ENCODE measurements at places on chromosomes 7 and 10.

DNA sequence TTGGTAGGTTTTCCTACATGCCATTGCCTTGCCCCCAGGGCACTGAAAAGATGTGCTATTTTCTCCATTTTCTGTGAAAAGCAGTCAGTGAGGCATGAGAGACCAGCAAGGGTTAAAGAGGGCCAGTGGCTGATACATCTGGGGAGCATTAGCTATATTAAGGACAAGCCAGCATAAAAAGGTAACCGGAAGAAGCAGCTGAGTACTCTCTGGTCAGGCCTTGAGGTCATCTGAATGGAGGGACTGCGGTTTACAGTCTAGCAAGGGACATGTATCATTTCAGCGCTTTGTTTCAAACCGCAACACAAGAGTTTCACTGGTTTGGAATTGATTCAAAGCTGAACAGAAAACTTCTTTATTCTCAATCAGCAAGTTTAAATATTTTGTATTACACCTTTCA, 120.4 kb downstream of the EPDR1 start:
- no peak for DNase-seq

DNA sequence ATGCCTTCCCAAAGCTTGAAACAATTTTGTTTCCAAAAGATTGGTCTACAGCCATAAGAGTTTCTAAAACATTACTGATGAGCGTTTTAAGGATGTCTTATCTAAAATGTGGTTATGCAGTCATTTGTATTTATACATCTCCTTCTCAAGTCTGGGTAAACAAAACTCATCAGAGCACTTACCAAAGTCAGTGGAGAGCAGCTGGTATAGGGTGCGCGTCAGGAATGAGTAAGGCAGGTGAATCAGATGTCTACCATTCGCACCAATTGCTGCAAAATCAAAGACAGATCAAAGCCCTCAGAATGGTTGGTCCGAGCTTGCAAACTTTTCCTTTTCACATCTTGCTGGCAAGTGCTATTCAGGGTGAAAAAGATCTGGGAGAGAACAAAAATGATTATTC, 65.6 kb upstream of the FAM171A1 start:
- no peak for DNase-seq

GRCh38 chr10:5566614-5567013, 41.9 kb downstream of the CALML3 start:
- DNase-seq, result no peak

- no peak for DNase-seq
Observed at GRCh38 chr10:106898446-106898845, 266.1 kb downstream of the SORCS1 start.

GRCh38 chr7:116511552-116512519, 12.3 kb downstream of the CAV2 start:
- peak; percentile 14 for DNase-seq

DNA sequence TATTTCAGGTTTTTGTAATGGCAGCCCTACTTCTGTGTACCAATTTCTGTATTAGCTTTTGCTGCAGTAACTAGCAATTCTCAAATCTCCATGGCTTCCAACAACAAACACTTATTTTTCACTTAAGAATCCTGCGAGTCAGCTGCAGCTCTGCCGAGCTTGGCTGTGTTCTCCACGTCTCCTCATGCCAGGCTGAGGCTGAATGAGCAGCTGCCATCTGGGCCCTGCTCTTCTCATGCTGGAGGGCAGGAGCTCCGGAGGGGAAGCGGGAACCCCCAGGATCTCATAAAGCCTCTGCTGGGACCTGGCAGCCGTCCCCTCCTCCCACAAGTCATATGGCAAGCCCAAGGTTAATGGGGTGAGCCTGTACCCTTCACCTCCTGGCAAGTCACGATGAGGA, 591.1 kb downstream of the SDK1 start:
- no peak for DNase-seq

DNA sequence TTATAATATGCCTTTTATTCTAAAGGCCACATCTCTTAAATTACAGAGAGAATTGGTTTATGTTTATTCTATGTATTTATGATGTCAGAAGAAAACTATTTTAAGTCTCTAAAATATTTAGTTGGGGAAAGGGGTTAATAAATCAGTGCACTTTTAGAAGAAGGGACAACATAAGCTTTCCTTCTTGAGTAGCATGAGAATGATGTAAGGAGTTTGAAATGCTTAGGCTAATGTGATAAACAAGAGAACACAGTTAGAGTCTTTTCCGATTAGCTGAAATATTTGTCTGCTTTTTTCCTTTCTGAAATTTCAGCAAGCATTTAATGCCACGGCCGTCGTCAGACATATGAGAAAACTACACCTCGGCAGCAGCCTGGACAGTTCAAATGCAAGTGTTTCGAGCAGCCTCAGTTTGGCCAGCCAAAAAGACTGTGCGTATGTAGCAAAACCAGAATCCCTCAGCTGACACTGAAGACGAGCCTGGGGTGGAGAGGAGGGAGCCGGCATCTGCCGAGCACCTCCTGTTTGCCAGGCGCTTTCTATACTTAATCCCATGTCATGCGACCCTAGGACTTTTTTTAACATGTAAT, 176.2 kb downstream of the CCDC3 start:
- no peak for DNase-seq

- peak; percentile 62 for DNase-seq
Observed at GRCh38 chr7:151313857-151314256, 27.8 kb upstream of the NUB1 start.

DNA sequence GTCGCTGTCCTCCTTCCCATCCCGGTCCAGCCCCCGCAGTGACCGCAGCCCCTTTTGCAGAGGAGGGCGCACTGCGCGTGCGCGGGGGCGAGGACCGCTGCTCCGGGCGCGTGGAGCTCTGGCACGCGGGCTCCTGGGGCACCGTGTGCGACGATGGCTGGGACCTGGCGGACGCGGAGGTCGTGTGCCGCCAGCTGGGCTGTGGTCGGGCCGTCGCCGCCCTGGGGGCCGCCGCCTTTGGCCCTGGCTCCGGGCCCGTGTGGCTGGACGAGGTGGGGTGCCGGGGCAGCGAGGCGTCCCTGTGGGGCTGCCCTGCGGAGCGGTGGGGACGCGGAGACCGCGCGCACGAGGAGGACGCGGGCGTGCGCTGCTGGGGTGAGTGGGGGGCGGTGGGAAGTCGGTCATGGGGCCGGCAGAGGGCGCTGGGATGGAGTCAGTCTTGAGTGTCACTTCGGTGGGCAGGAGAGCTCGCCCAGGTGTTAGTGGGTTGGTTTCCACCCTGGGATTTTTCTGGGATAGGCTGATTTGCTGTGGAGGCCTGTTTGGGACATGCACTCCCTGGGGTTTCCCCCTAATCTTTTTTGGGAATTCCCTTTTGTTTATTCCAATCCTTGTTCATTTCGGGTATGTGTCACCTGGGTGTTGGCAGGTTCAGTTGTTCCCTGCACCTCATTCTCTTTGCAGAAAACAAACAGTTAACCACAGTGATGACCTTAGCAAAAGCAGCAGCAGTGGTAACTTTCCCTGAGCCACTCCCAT, 11.6 kb downstream of the SCART1 start:
- DNase-seq, result no peak

GRCh38 chr7:32089256-32089655, 19.0 kb upstream of the PDE1C start:
- DNase-seq, result no peak

DNA sequence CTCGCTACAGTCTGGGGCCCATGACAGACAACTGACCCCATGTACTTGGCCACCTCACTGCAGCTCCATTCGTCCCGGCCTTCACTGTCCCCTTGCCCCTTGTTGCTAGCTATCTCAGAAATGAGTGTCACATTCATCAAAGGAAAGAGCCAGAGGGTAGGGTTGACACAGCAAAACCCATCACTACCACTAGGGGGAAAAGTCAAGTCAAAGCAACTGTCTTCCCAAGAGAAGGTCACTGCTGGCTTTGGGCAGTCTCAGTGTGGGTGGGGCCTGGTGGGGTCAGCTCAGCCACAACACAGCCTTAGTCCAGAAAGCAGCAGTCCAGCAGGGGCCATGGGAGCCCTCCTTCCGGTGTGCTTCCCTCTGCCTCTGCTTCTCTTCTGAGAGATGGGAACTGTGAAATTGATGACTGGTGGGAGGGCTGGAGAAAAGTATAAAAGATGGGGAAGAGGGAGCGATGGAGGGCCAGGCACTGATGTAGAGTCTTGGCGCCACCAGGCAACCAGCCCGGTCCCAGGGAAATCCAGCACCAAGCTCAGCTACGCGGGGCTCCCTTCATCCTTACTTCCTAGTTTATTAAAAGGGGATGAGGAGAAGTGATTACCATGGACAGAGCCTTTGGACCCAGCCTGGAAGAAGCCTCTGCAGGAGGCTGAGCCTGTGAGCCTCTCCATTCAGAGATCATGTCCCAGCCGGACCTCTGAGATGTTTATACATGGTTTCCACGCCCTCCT, 58.0 kb downstream of the PLXNA4 start:
- peak; percentile 21 for DNase-seq

DNA sequence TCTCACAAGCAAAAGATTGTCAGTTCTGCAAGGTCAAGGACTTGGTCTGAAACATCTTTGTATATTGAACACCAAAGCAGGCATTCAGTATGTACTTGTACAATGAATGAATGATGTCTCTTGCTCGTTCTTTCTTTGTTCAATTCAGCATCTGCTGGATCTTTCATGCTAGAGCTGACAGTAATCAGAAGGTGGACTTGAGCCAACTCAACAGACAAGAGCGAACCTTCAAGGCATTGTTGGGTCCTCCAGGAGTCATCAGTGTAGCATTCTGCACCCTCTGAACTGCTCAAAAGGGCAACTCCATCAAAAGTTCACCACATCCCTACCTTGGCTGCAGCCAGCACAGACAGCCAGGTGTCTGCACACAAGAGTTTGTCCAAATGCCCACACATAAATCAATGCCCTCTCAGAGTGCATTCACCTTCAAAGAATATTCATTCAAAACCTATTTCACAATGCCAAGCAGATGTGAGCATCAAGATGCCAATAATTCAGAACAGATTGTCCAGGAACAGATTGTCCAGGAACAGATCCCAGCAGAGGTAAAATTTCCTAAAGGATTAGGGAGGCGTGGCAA, 386.7 kb downstream of the CALN1 start:
- no peak for DNase-seq

- DNase-seq, result no peak
Observed at GRCh38 chr10:6643962-6644361, 63.9 kb upstream of the PRKCQ start.

GRCh38 chr7:105016709-105017656, 3.0 kb downstream of the KMT2E start:
- no peak for DNase-seq

GRCh38 chr7:126657599-126658358, 595.0 kb downstream of the GRM8 start:
- no peak for DNase-seq

DNA sequence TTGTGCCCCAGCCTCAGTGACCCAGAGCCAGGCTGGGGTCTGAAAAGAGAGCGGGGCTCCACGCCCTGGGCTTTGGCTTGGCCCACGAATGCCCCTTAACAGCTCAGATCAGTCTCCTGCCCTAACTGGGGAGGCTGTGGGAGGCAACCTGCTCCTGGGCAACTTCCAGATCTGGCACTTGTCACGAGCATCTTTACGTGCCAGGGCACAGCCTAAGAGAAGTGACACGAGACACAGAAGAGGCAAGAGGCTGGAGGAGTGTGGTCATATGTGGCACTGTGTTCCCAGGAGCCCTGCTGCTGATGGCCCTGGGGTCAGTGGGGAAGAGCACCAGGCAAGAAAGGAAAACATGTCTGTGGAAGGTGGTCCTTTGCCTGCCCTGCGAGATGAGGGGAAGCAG, 97.8 kb upstream of the BTBD16 start:
- no peak for DNase-seq

- DNase-seq, result peak; percentile 82
Observed at GRCh38 chr10:95333997-95334804, 43.4 kb upstream of the PDLIM1 start.

- peak; percentile 50 for DNase-seq
Observed at GRCh38 chr7:82740246-82740848, 296.8 kb upstream of the CACNA2D1 start.

- no peak for DNase-seq
Observed at GRCh38 chr7:115070311-115070710, 148.4 kb downstream of the MDFIC start.

- no peak for DNase-seq
Observed at GRCh38 chr10:2734603-2735002, 332.7 kb upstream of the PFKP start.

- DNase-seq, result no peak
Observed at GRCh38 chr10:118799777-118800176, 45.0 kb upstream of the CACUL1 start.

GRCh38 chr10:1274701-1275544, 218.7 kb downstream of the WDR37 start:
- DNase-seq, result no peak

GRCh38 chr10:129079705-129080104, 387.3 kb upstream of the MGMT start:
- DNase-seq, result no peak

- DNase-seq, result no peak
Observed at GRCh38 chr10:93225938-93226337, 152.2 kb downstream of the CYP26A1 start.

- peak; percentile 83 for DNase-seq
Observed at GRCh38 chr10:17335065-17335464, 107.0 kb downstream of the VIM start.

DNA sequence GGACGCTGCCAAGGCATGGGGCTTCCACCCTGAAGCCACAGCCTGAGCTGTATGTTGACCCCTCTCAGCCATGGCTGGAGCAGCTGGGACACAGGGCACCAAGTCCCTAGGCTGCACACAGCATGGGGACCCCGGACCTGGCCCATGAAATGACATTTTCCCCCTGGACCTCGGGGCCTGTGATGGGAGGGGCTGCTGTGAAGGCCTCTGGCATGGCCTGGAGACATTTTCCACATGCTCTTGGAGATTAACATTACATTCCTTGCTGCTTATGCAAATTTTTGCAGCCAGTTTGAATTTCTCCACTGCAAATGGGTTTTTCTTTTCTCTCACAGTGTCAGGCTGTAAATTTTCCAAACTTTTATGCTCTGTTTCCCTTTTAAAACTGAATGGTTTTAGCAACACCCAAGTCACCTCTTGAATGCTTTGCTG, 463.6 kb downstream of the ZWINT start:
- no peak for DNase-seq

DNA sequence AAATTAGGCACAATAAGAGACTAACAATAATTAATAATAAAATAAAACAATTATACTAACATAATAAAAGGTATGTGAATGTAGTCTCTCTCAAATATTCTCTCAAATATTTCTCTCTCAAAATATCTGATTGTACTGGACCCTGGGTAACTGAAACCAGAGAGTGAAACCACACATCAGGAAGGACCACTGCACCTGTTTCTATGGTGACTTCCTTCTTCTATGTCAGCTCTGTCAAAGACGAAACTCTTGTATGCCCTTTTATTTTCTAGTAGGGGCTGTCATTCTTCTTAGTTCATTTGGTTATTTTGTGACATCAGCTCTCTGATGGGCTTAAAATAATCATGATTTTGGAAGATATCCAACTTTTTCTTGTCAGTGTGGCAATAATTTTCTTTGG, 428.0 kb upstream of the TPK1 start:
- no peak for DNase-seq

DNA sequence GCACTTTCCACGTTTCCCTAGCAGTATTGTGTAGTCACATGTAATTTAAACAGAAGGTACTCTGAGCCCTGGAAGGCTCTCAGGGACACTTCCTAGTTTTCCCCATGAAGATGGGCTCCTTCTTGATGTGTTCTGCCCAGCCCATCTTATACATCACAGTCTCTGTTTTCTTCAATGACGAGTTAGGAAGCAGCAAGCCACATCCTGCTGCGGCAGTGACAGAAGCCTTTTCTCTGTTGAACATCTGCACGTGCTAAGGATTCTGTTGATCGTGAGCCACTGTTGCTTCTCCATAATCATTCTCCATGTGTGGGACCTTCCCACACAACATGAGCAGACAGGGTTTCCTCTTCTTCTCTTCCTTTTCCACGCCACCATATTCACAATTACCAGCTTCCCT, 298.0 kb upstream of the IMMP2L start:
- no peak for DNase-seq

GRCh38 chr7:72408966-72409637, 3.0 kb downstream of the CALN1 start:
- no peak for DNase-seq

Data from AG08395 (cell line).